ENCODE measurements at places on chromosomes 6 and 20. TPM values are rescaled to one million over a fixed set of nuclear protein-coding genes. Genes with fewer than 3 reads are reported as not detected.

IPCEF1 gene
- total RNA-seq = 0.54 TPM

DNA sequence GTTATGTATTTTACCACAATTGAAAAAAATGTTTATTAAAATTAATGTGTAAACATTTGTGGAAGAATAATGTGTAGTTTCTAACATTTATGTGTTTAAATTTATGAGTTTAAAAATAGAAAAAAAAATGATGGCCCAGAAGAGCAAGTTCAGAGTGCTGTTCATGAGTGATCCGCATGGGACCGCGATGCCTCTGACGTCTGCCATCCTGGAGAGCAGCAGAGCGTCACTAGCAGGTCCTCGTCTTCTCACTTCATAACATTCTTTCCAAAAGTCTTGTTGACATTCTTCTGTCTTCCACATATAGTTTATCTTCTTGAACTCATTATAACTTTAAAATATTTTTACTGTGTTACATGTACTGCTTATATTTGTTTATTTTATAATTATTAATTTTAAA is 15.5 kb downstream of the BTNL2 start:
- DNase-seq = no peak

DNA sequence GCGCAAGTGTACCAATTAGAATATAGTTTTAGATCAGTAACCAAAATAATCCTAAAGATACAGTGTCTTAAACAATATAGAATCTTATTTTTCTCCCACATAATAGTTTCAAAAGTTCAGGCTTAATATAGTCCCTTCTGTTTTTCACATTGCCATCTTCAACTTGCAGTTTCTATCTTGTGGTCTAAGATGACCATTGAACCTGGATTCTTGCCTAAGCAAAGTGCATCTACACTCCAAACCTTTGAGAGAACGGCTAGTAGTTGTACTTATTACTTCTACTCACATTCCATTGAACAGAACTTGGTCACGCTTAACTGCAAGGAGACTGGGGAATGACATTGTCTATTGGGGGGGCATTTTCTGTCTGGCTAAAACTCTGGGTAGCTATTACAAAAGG is 373.0 kb downstream of the LMBRD1 start:
- no peak for DNase-seq

DNA sequence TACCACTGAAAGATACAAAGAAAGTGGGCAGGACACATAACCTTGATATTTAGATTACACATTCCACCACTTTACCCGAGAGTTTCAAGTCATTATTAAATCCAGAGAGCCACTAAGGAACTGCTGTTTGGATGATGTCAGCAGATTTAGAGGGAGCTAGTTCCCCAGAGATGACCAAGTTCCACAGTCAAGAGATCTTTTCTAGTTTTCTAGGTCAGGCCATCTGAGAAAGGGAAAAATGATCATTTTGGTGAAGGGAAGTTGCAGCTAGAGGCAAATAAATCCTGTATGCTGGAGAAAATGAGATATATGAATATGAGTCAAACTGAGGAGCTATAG is 147.8 kb downstream of the HS3ST5 start:
- peak; percentile 5 for DNase-seq

GRCh38 chr6:39785281-39785680 is 6.9 kb upstream of the DAAM2 start:
- no peak for DNase-seq

ADA gene
- 11.3 TPM for total RNA-seq

DNA sequence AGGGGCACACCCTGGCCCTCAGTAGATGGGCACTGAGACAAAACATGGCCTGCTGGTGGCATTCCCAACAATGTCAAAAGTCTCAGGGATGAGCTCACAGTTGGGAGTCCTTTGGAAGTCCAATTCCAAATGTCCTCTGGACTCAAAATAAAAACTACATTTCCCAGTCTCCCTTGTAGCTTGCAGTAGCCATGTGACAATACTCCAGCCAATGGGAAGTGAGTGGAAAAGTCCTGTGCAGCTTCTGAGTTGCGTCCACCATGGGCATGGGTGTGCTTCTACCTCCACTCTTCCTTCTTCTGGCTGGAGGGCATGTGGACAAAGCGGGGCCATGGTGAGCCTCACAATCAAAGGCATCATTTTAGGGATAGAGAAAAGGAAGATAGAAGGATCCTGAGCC is 5.8 kb upstream of the ADAM33 start:
- peak; percentile 44 for DNase-seq

DNA sequence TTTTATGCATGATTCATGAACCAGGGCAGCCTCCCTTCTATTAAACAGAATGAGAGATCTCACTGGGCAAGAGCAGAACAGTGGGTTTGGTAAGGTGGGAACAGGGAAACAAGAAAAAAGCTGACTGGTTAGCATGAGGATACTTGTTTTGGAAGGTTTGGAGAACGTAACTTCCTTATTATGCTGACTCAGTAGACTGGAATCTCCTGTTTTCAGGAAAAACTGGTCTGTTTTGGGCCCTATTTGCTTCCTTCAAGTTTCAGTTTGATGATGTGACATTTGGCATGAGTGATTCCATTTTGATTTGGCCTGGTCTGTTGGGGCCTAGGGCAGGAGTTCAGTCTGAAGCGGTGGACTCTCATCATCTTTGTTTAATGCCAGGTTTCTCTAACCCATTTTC is 172.0 kb downstream of the MYLK4 start:
- DNase-seq = no peak

IGF2R gene
- 19.8 TPM for total RNA-seq

DNA sequence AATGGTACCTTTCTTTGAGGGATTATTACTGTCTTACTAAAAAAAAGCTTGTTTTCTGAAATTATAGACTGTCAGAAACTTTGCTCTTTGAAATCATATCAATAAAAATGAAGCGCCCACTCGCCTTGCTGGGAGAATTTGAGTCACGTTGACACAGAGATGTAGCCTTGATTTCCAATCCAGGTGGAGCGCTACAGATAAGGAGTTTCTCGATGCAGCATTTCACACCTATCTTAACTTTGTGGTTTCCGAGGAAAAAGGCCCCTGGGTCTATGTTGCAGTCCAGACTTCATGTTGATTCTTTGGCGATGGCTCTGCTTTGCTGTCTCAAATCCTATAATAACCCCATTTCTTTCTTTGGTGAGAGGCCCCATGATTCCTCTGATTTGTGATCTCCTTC is 158.1 kb upstream of the ARG1 start:
- DNase-seq = no peak

BPIFA1 gene
- total RNA-seq = not detected

DNA sequence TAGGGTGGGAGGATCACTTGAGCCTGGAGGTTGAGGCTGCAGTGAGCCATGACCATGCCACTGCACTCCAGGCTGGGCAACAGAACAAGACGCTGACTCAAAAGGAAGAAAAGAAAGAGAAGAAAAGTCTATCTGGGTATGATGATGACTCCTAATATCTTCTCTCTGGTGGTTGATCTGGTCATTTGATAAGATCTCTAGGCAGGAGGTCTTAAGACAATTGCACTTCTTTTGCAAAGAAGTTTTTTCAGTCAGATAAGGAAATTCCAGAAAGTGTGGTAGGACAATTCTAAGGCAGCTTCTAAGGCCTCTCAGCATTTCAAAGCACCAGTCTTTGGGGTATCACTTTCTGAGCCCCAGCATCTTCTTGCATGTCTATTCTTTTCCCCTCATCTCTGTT is 7.7 kb upstream of the AIF1 start:
- no peak for DNase-seq

DNA sequence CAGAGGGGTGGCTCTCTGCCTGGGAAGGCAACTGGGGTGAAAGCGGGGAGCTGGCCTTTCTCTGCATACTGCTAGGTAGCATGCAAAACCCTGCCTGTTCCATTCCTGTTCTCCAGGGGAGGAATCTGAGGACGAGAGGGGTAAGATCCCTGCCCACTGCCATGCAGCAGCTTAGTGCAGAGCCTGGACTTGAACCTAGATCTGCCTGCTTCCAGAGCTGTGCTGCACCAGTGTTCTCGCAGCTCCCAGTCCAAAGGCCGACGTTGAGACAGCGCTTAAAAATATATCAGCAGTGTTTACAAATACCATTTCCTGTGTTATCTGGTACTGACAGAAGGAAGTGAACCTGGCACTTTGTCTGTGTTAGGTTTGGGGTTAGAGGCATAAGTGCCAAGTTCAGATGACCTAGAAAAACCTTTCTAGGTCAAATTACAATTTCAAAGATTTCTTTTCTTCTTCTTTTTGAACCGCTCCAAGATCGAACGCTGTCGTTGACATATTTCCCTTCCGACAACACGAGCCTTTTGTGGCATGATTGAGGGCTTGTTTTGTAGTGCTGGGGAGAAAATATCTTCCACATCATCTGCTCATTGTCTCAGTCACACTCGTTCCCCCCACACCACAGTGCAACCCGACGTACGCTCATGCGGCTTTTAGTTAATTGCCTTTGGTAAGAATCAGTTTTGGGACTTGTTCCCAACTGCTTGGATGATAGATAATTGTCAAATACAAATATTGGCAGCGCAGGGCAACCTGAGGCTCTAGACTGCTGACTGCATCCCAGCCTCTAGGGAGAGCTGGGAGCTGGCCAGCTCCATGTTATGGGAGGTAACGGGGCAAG is 44.6 kb downstream of the TOX2 start:
- DNase-seq = peak; percentile 63

GRCh38 chr20:57460781-57461465 is 64.0 kb downstream of the CTCFL start:
- DNase-seq = no peak

Data from H4 (cell line).